Endothelial cell (in vitro differentiated cells): ENCODE measurements at places on chromosomes 6 and 20.

GRCh38 chr20:51023617-51024155 is 779 bp upstream of the KCNG1 start:
- DNase-seq: no peak

- no peak for DNase-seq
Measured at GRCh38 chr20:8811801-8812594, 256.9 kb upstream of the PLCB4 start.

DNA sequence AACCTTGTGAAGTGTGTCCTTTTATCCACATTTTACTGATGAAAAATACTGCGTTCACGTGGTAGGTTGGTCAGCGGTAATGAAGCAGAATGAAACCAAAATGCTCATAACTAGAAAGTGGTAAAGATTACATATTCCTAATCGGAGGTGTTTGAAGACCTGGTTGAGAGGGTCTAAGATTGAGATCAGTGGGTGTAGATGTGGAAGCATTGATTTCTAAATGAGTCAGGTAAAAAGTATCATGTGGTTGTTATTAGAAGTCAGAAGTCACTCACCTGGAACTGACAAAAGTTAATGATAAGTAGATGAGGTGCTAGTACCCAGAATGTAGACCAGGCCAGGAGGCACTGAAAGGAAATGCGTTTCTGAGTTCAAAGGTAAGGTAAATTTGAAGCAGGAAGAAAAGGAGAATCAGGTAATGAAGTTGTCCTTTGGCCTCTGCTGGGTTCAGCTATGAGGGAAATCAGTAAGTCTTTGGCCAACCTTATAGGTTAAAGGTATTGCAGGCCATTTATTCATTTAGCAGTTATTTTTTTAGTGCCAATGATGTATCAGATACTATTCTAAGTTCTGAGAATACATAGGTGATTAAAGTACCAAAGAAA is 31.2 kb downstream of the FAM83B start:
- no peak for DNase-seq

DNA sequence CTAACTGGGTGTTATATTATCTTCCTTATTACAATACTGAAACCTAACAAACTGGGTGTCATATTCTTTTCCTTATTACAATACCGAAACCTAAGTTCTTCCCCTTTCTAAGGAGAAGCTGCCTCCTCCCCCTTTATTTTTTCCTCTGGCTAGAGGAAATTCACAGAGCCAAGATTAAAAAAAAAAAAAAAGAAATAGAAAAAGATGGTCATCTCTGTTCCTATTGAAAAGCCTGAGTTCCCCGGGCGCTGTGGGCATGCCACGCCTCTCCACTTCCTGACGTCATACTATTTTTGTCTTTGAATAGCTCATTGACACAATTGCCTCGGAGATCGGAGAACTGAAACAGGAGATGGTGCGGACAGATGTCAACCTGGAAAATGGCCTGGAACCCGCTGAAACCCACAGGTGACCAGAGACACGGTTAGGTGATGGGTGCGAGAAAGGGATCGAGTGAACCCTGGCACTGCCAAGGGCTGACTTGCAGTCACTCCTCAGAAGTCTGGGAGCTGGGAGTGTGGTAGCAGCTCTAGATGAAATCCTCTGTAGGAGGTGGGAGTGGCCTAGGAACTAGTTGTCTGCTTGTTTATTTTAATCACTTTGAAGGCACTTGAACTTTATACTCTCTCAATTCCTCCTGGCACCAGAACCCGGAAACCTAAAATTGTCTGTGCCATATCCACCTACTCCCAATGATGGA is 82.2 kb upstream of the NAA20 start:
- no peak for DNase-seq

DNA sequence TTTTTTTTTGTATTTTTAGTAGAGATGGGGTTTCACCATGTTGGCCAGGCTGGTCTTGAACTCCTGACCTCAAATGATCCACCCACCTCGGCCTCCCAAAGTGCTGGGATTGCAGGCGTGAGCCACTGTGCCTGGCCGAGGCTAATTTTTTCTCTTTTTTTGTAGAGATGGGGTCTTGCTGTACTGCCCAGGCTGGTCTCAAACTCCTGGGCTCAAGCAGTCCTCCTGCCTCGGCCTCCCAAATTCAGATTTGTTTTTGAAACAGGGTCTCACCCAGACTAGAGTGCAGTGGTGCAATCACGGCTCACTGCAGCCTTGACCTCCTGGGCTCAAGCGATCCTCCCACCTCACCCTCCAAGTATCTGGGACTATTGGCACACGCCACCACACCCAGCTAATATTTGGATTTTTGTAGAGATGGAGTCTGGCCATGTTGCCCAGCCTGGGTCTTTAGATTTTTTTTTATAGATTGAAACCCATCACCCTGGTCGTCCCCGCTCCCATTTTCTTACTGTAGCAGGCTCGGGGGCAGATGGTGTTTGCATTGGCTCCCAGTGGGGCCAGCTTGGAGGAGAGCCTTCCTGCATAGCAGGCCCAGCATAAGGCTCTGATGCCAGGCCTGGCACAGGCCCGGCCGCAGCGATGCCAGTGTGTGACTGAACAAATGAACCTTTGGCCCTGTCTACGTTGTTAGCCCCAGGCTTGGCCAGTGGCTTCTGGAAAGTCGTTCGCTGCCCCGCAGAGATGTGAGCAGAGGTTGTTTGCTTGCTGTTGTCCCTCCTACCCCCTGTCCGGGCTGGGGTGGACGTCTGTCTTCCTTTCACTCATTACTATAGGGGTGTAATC is 4.3 kb upstream of the MTG2 start:
- no peak for DNase-seq

DNA sequence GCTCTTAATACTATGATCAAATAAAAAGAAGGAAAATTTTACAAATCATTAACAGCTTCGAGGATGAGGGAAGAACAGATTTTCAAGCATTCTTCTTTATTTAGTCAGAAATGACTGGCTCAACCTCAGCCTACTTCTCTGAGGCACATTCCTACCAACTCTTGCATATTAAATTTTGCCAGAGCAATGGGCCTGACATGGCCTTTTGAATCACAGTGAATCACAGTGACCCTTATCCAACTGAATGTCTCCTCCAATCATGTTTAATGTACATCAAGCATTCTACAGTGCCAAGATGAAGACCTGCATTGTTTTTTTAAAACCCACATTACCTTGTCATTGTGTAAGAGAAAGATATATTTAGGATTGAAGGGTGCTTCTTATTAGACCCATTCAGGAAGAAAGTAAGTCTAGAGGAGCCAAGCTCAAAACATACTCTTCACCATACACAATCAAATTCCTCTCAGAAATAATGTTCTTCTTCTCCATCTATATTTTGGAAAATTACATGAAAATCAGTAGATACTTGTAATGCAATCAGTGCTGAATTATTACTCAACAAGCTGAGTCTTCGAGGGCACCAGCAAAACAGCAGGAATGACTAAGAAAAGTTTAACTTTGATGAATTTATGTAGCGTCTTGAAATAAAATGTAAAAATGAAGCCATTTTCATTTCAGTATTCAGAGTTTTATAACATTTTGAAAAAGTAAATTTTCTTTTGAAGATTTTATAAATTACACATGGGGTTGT is 44.1 kb upstream of the MOXD1 start:
- no peak for DNase-seq

- DNase-seq: no peak
Measured at GRCh38 chr6:834190-834589, 141.3 kb upstream of the EXOC2 start.
